ENCODE measurements at places on chromosomes 3 and 15.

DNA sequence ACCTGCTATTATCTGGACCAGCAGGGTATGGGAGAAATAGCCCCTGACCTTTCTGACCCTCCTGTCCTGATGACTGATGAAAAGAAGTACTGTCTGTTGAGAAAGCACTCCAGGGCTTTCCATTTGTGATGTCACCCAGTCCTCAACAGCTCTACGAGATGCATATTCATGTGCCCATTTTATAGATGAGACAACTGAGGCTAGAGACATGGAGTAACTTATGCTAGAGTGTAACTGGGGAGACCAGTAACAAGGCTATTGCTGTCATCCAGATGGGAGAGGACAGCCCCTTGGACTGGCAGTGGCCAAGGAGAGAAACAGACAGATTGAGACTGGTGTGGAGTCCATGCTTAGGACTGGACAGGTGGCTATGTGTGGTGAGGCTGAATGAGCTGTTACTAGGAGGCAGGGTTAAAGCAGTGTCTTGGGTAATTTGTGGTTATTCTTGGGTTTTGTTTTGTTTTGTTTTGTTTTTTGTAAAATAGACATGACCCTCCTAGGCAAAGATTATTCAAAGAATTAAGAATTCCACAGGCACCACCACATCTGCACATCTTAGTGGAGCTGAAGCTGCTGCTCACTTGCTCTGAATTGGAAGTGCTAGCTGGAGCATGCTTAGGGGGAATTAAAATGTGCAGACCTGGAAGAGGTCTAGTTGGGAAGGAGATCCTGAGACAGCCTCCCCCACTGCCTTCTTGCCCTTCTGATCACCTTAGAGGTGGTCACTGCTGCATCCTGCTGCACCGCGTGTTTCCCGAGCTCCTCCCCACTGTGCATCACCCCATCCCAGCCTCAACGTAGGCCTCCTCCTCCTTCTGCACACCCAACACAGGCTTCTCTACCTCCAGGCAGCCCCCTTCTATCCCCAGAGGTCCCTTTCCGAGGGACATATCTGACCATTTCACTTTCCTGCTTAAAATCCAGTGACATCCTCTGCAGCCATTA is 8.4 kb downstream of the HRH1 start:
- no peak for DNase-seq

- DNase-seq = no peak
Measured at GRCh38 chr15:53397041-53397616, 362.3 kb downstream of the WDR72 start.

DNA sequence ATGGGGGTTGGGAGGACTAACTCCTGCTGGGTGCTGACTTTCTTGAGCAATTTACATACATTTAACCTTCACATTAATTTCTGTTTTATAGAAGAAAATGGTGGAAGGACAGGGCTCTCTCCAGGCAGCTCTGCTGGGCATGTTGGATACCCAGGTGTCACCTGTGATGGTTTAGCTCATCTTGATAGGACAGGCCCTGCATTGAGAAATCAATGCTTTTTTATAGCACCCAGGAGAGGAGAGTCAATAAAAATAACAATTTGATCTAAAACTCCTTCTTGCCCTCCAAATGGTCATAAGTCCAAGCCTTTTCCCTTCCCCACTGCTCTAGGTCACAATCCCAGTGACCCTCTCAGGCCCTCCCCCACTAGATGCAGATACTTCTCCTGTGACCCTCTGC is 48.3 kb upstream of the RBP1 start:
- no peak for DNase-seq

DNA sequence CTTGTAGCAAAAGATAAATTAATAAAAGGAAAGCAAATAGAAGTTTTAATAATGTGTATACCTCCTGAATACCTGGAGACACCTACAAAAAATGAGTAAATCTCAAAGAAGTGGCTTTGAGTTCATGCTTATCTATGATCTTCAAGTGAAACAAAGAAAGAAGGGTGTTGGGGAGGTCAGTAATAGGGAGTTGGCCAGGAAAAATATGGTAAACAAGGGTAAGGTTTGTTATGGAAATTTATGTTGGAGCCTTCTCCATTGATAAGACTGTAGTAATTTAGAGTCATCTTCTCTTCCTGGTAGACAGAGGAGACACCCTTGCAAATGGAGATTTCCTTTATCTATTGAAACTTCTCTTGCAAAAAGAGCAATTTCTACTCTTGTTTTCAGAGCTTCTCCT is 6.6 kb upstream of the CCR8 start:
- DNase-seq = no peak

GRCh38 chr15:43370310-43370974 is 401 bp downstream of the ZSCAN29 start:
- no peak for DNase-seq

GRCh38 chr15:48333540-48333939 is 2.3 kb downstream of the DUT start:
- DNase-seq = no peak

GRCh38 chr3:47012342-47013230 is 33.1 kb downstream of the NBEAL2 start:
- DNase-seq = no peak

DNA sequence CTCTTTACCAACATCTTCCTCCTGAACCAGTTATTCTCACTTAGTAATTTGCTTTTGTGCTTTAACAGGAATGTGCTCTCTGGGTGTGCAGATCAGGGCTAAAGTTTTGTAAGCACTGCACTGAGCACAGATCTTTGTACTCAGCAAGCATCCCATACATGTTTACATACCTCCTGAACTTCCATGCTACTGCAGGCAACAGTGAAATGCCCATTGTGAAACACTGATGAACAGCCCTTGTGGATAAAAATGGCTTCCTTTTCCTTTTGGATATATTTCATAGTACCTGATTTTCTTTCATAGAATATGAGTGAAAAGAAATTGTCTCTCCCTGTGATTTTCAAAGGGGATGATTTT is 855.9 kb downstream of the MCTP2 start:
- no peak for DNase-seq

DNA sequence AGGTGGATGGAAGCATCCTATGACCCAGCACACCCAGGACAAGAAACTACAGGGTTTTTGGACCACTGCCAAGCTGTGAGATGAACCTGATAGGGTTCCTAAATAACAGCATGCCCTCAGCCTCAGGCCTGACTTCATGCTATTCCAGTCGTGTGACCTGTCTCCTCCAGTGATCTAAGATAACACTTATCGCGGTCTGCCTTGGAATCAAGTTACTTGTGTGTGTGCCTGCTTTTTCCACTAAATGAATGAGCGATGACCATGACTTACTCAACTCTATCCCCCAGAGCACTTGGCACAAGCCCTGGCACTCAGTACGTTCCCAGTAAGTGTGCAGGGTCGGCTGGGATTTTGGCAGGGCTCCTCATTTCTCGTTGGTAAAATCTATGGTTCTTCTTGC is 172.7 kb upstream of the TP63 start:
- no peak for DNase-seq

DNA sequence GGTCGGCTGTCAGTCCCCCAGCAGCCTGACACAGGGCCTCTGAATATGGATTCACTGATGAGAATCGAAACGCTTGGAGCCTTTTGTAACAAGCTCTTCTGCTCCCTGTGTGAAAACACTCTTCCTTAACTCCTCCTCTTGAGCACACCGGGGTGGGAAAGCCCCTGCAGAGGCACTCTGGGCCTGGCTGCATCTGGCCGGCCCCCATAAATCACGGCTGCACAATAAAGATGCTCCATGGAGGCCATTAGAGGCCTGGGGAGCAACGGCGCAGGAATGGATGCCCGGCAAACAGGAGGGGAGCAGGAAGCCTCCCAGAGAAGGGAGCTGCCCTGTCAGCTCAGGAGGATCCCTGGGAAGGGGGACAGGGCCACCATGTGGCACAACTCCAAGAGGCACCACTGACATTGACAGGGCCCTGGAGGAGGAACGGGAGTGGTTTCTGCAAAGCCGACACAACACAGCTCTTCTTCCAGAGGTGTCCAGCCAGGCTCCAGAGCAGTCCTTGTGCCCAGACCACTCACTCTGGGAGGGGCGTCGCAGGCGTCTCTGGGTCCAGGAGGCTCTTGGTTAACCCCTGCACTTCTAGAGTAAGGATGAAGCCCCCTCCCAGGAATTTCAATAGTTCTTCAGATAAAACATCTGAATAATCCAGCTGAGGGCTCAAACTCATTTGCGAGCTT is 509.3 kb upstream of the PPP2R3A start:
- no peak for DNase-seq

DNA sequence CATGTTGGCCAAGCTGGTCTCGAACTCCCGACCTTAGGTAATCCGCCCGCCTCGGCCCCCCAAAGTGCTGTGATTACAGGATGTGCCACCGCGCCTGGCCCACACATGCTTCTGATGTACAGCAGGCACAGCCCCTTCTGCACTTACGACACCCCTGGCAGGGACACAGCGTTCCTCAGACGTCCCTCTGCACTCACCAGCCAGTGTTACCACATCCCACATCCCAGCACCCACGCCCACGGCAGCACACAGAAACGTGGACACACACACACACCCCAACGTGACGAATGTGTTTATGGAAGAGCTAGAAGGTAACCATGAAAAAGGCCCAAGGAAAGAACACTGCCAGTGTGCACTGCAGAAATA is 576 bp upstream of the RPAP1 start:
- DNase-seq = no peak

DNA sequence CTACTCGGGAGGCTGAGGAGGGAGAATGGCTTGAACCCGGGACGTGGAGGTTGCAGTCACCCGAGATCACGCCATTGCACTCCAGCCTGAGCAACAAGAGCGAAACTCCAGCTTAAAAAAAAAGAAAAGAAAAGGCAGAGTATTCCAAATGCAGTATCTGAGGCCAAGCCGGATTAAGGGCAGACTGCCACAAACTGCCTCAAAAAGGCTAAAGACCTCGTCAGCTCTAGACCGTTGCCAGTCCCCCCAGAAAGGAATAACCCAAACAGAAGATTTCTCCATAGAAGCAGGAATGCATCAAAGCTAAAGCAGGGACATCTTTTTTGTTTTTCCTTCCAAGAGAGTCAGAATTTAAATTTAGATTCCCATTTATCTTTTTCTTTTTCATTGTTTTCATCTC is 72.9 kb downstream of the TM4SF4 start:
- no peak for DNase-seq

DNA sequence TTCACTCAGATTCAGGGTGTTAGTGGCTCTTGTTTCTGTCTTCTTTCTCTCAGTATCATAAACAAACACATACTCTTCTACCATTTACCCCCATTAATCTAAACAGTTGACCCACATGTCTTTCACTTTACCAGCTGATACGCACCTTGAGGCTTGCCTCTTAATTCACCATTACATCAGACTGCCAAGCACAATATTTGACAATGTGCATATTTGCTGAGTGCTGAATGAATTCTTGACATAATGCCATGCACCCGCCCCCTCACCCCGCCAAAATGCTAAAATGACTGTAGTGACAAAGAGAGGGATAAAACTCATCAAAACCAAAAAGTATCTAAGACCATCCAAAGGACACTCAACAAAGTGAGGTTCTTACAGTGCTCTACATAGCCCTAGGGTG is 57.4 kb downstream of the NGLY1 start:
- DNase-seq = no peak

GRCh38 chr3:141093397-141093796 is 42.2 kb downstream of the SPSB4 start:
- DNase-seq = no peak

DNA sequence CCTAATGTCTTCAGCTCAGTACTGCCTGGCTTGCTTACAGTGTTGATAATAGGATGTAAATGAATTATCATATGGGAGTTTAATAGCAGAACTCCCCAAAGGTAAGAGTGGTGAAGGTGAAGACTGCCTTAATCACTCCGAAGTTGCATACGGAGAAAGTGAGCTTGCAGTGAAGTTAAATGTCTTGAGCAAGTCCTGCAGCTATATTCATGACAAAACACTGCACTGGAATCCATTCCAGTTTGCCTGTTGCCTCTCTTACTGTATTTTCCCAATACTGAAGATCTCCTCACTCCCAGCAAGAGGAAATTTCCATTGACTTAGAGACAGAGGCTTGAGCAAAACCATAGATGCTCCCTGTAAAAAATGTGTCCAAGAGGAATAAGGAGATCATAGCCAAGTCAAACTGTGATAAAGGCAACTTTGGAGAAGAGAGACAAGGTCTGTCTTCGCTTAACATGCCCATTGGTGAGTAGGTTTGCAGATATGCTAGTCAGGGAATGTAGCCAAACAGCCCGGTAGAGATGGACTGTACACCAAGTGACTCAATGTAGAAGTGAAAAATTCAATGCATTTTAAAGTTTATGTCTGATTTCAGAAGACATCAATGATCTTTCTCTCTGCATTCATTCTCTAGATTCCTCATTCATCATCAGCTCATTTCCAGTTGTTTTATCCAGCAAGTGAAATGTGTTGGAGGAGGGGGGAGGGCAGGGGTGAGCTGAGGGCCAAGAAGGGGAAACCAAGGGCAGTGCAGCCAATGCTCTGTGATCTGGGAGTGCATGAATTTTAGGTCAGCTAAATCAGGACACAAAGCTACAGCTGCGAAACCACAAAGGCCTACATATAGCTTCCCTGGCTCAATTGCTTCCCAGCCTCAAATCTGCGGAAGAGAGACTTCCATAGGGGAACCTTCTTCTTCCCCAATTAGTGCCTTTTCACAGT is 667.1 kb upstream of the NR2F2 start:
- DNase-seq = no peak

DNA sequence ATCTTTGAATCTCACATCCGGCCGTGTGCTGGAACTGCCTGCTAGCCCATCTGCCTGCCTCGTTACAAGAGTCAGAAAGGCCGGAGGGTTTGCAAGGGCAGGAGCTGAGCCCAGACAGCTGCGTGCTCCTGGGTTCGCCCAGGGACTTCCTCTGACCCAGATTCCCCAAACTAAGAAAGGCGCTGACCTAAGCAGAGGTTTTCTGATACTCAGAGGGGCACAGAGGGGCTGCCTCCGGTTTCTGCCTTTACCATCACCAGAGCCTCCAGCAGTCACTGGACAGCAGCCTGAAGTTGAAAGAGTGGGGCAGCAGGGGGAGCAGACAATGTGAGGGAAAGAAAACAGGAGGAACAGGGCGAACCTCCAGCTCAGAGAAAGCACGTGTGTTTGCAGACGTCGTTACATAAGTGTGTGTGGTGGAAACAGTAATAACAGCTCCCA is 33.4 kb upstream of the RAD18 start:
- no peak for DNase-seq

DNA sequence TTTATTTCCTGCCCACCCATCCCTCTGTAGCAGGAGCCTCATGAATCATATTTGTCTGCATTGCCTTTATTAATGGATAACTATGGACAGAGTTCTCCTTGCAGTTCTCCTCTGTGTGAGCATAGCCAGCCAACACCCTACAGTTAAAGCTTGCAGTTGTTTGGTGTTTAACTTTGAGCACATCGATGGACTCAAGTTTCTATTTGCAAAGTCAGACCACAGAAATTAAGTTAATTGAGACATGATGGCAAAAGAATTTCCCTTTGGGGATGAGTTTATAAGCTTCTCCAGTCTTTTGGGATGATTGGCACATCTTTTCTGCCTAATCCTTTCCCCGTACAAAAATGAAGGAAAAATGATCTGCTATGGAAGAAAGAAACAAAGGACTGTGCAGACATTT is 398.9 kb upstream of the THBS1 start:
- no peak for DNase-seq

Data from effector memory CD4-positive, alpha-beta T cell (primary cell).